ENCODE measurements at places on chromosomes 3 and 15.

DNA sequence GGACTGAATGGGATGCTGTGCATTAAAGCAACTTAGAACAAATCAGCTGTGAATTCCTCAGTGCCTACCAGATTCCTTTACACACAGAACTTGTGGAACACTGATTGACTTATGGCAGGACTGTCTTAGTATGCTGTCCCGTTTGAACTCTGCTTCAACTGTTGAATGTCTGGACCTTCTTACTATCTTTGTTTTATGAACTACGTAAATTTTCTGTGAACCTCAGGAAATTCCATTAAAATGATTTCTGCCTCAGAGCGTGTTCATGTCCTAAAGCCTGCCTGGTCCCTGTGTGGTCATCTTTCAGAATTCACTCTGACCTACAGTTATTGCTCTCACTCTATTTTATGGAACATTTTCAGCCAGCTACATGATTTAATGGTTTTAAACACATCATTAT, 29.4 kb upstream of the FBN1 start:
- no peak for DNase-seq

- DNase-seq = no peak
Measured at GRCh38 chr15:53589520-53590057, 169.9 kb downstream of the WDR72 start.

DNA sequence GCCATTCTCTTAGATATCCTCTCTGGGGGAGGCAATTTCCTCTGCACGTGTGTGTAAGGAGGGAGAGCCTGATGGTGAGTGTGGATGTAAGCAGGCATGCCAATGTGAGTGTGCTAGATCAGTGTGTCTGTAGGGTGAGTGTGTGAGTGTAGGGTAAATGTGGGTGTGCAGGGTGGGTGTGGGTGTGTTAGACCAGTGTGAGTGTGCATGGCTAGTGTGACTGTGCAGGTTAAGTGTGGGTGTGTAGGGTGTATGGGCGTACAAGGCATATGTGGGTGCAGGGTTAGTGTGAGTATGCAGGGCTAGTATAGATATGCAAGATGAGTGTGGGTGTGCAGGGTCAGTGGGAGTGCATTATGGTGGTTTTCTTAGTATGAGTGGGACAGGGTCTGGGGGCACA, 48.4 kb downstream of the ATP2B2 start:
- no peak for DNase-seq

- DNase-seq = no peak
Measured at GRCh38 chr15:89632563-89633430, 22.5 kb downstream of the KIF7 start.

- DNase-seq = no peak
Measured at GRCh38 chr3:113153499-113154107, 57.8 kb upstream of the BOC start.

- DNase-seq = peak; percentile 53
Measured at GRCh38 chr3:73508330-73508954, 116.3 kb downstream of the PDZRN3 start.

GRCh38 chr3:50617911-50618481, 1.0 kb downstream of the MAPKAPK3 start:
- DNase-seq = no peak

DNA sequence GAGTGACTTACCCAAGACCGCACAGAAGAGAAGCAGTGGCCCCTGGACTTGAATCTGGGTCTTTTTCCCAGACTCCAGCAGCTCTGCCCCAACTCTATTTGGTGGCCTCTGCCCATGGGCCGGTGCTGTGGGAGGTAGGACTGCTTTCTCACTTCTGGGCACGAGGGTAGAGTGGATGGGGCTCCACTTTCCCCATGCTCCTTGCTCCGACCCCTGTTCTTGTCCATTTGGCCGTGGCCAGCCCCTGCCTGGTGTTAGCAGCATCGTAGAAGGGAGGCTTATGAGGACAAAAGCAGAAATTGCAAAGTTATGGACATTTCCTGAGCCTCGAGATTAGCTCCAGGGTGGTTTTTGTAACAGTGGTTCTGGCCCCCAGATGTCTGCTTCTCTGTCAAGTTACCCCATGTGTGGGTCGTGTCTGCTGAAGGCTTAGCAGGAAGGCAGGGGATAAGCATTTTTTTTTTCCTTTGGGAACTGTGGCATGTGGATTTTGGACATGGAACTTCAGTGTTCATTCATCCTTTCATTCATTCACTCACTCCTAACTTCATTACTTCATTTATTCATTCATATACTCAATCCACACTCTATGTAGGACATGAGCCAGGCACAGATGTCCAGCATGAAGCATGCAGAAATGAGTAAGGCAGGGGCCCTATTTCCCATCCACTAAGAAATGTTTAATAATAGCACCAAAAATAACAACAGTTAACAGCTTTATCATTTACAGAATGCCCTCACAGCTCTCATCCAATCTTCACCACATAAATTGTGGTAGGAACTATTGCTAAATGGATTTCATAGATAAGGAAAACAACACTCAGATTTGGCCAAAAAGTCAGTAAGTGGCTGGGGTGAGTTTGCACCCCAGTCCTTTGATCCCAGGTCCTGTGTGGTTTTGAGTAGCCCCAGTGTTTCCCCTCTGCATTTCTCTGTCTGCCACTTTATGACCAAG, 180.5 kb downstream of the OPA1 start:
- DNase-seq = no peak

- peak; percentile 67 for DNase-seq
Measured at GRCh38 chr15:60326824-60327654, 70.7 kb downstream of the ANXA2 start.

- no peak for DNase-seq
Measured at GRCh38 chr15:47844437-47844836, 127.1 kb downstream of the SEMA6D start.

GRCh38 chr15:40266828-40267304, 16.0 kb downstream of the ANKRD63 start:
- DNase-seq = no peak

DNA sequence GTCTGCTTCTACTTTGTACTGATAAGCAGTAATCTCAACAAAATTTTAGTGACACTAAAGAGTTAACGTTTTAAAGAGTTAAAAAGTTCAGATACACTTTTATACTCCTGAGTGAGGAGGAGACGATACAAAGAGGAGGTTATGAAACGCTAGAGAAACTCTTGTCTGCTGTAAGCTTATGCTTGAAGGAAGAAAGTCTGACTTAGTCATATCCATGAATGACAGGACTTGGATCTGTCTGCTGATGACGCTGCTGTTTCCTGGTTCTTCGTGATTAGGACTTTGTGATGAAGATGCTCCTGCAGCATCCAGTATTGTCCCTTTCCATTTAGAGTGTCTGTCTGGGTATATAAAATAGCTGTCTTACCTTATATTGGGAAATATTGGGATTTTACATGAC, 15.8 kb downstream of the TCF12 start:
- DNase-seq = no peak

DNA sequence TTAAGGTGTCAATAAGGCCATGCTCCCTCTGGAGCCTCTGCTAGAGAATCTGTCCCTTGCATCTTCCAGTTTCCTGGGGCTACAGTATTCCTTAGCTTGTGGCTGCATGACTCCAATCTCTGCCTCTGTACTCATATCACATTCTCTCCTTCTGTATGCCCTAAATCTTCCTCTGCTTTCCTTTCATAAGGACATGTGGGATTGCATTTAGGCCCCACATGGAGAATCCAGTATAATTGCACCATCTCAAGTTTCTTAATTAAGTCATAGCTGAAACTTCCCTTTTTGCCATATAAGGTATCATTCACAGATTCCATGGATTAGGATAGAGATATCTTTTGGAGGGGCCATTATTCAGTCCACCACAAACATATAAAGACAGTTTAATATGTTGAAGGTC, 409.8 kb upstream of the TMCO5A start:
- no peak for DNase-seq

DNA sequence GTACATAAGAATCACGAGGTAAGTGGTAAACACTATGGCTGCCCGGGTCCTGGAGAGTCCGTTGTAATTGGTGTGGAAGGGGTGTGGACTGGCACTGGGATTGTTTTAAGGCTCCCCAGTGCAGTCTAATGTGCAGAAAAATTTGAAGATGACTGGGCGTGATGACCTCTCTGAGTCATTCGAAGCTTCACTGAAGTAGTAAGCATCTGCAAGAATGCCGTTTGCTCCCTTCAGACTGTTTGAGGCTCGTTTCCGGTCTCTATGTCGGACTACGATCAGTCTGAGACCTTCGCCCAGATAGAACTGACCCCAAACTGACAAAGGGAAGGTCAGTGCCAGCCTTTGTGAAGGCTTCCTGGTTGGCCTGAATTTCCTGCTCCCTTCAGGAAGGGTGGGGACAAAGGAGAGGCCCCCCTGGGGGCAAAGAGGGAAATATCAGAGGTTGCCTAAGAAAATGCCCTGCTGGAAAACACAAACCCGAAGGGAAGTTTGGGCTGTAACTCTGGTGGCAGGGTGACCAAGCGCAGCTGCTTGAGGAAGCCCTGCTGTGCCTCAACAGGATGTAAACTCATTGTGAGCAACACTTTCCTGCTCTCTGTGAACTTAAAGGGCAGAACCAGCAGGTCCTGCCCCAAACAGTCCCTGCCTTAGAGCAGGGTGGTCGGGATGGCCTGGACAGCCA, 34.6 kb downstream of the BTD start:
- no peak for DNase-seq

DNA sequence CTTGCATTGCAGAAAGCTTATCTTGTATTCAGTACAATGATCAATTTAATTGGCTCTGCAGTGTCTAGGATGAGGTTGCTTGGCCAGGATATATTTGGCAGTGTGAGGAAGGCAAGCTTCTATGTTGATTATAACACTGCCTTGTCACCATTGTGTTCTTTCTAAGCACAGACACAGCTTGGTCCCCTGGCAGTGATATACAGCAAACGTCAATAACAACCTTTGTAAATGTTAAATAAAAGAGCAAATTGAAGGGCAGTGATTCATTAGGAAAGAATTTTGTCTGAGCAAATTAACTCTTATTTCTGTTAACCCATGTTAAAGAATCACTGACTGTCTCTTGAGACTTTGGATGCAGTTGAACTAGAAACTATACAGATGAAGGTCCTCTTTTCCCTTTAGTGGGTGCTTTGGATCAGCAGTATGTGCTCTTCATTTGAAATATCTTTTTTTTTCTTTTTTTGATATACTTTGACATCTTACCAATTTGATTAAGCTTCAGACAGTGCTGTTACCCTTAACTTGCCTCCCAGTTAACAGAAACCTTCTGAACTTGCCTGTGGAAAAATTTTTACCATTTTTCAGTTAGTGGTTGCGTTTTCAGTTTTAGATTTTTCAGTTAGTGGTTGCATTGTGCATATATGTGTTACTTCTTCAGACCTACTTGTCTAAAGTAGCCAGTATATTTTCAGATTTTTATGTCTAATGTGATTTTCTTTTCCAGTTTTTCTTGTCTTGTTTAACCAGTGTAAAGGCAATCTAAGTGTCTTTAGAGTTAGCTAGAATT, 199.8 kb downstream of the TCF12 start:
- DNase-seq = no peak

- no peak for DNase-seq
Measured at GRCh38 chr3:194986208-194987043, 284.5 kb downstream of the XXYLT1 start.

Data from NCI-H1105 (cell line).